Stimulated activated CD4-positive, alpha-beta T cell treated with anti-CD3 and anti-CD28 coated beads, Interleukin-2, amount 100 ng/mL, for 48 hours (primary cell): ENCODE measurements at places on chromosomes 7 and 10.

- DNase-seq: no peak
These were observed 1083.1 kb downstream of the KCNMA1 start for GRCh38 chr10:76554478-76554877.

DNA sequence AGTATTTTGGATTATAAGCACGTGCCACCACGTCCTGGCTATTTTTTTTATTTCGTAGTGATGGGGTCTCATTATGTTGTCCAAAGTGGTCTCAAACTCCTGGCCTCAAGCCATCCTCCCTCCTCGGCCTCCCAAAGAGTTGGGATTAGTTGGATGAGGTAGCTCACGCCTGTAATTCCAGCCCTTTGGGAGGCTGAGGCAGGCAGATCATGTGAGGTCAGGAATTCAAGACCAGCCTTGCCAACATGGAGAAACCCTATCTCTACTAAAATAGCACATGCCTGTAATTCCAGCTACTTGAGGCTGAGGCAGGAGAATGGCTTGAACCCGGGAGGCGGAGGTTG is 21.8 kb upstream of the YWHAG start:
- no peak for DNase-seq

DNA sequence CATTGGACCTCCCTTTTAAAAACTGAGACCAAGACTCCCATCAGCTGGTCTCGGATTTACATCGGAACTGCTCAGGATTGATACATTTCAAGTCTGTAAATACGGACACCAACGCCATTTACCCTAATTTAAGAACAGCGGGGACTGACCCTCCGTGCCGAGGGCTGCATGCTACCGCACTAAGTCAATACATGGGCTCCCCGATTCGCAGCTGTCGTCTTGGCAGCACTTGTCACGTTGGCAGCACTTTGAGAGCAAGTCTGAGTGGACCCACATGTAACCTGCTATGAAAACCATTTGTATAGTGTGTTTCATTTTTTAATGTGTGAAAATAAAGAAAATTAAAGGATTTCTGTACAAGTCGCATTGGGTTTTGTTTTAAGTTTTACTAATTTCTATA is 83.4 kb downstream of the EZH2 start:
- DNase-seq: no peak

DNA sequence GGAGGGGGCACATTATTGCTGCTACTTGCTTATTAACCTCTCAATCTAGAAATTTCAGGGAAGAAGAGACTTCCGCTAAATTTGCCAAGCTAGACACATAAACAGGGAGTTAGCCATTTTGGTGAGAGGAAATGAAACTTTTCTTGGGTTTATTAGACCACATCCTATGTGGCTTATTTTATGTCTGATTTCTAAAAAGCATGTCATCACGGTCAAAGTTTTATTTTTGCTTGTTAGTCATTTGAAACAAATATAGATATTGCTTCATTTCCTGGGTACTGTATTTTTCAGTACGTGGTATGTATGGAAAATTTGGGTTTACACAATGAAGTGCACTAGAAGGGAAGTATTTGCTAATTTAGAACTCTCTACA is 144.1 kb downstream of the TCF7L2 start:
- no peak for DNase-seq

GRCh38 chr10:71780719-71781118 is 7.4 kb upstream of the VSIR start:
- DNase-seq: no peak

GRCh38 chr7:101588131-101588935 is 40.8 kb downstream of the MYL10 start:
- no peak for DNase-seq

- no peak for DNase-seq
These were observed 171.1 kb upstream of the LYZL1 start for GRCh38 chr10:29117781-29118180.

- DNase-seq: no peak
These were observed 39.9 kb downstream of the TLL2 start for GRCh38 chr10:96473866-96474265.

DNA sequence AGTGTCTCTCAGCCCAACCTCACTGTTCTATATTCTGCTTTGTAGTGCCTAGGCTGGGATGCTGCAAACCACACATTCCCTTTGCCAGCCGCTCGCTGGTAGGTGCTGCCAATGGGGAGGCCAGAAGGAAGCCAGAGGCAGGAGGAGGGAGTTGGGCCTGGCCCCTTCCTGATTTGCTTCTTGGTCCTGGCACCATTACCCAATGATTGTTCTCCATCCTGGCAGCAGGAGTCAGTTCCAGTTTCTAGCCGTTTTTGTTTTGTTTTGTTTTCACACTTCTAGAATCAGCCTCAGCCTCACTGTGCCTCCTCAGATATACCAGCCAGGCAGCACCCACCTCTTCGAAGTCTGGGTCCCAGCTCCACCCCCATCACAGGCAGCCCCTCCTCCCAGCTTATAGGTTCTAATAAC is 27.4 kb upstream of the LOXL4 start:
- DNase-seq: no peak

DNA sequence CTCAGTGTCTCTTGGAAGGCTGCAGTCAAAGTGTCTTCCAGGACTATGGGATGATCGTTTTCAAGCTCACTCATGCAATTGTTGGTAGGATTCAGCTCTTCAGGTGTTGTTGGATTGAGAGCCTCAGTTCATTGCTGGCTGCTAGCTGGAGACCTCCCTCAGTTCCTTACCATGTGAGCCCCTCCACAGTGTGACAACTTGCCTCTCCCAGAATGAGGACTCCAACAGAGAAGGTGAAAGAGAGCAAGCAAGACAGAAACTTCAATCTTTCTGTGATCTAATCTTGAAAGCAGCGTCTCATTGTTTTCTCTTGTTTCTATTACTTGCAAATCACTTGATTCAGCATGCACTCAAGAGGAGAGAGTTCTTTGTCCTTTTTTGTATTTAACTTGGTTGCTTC is 22.5 kb downstream of the MGAM start:
- no peak for DNase-seq
